ENCODE measurements at places on chromosomes 6 and 20.

- no peak for DNase-seq
Observed at GRCh38 chr20:31587545-31588389, 17.3 kb upstream of the ID1 start.

GRCh38 chr6:19052219-19052618, 665.1 kb downstream of the RNF144B start:
- no peak for DNase-seq

- DNase-seq, result no peak
Observed at GRCh38 chr6:167703781-167704180, 122.9 kb upstream of the AFDN start.

- DNase-seq, result no peak
Observed at GRCh38 chr20:24277196-24277595, 192.2 kb upstream of the SYNDIG1 start.

DNA sequence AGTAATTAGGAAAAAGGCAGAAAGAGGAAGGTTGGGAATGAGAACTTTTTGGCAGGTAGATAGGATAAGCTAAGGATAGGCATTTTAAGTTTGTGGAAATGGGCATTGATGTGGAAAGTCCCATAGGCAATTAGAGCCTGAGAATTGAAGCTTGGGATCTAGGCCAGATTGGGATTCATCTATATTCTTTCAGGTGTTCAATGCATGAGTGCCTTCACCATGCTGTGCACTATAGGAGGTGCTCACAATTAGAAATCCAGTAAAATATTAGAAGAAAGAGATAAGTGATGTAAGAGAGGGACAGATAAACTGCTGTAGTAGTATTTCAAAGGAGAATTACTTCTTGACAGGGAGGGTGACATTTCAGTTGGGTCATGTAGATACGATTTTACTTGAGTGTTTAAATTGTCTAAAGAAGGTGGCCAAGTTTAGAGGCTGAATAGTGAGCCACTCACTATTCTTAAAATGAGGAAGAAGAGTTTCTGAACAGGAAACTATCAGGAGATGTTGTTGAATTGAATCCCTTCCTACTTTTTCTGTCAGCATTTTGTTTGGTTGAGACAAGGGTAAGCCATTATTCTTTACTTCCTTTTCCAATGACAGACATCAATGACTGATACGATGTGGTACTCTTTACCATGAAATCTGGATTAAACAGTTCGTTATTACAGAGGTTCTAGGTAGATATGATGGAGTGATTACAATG, 31.0 kb upstream of the CTAGE9 start:
- no peak for DNase-seq

DNA sequence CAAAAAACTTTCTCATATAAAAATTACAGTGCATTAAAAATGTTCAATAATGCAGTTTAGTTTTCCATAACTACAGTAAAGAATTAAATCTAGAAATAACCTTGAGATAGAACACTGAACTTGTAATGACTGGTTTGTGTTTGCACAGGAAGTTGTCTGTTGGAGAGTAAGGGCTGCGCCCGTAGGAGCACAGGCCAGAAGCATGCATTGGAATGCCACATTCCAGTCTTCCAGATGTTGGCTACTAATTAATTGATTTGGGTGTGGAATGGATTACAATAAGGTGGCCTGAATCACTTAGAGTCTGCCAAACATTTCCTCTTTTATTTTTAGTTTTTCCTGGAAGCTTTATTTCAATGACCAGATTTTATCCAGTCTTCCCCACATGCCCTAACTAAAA, 582.6 kb upstream of the MMS22L start:
- DNase-seq, result no peak

GRCh38 chr6:81876971-81877370, 124.5 kb upstream of the TENT5A start:
- no peak for DNase-seq

- DNase-seq, result no peak
Observed at GRCh38 chr20:50624351-50625016, 66.9 kb downstream of the RIPOR3 start.

Data from stimulated activated CD4-positive, alpha-beta T cell treated with anti-CD3 and anti-CD28 coated beads, Interleukin-1b, Interleukin-23, amount 100 ng/mL, for 1 hour (primary cell).